CD4-positive, alpha-beta T cell treated with Interleukin-15 for 1 hour (primary cell): ENCODE measurements at places on chromosomes 5 and 9.

GRCh38 chr9:136695435-136695895, 8.2 kb upstream of the AGPAT2 start:
- no peak for DNase-seq

DNA sequence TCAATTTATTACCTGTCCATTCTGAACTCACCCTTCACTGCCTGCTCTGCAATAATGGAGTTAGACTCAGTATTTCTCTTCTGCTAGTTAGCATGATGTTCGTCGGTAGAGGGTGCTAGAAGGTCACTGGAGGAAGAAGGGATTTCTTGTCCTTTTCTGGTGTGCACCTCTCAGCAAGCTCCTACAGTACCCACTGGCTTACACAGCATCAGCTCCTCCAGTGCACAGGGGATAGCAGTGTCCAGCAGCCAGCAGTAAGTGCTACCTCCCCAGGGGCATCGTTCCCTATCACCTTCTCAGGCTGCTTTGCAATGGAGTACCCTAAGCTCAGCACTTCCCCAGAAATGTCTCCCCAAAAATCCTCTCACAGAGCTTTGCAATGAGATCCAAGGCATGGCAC, 45.9 kb upstream of the APC start:
- DNase-seq = no peak

DNA sequence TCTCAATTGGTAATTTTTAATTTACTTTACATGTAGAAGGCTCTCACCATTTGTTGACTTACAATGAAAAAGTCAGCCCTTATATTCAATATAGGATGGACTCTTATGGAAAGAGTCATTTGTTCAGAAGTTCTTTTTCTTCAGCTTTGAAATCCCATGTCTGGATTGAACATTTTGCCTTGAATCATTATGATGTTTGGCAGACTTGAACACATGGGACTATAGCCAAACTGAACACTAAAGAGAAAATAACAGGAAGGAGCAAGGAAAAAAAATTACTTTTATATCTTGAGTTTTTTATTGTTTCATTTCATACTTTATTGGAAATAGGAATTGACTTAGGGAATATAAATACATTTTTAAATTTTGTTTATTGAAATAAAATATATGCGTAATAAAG, 1503.0 kb downstream of the EFNA5 start:
- DNase-seq = no peak

GRCh38 chr5:23139338-23140171, 286.4 kb upstream of the CDH12 start:
- DNase-seq = no peak

DNA sequence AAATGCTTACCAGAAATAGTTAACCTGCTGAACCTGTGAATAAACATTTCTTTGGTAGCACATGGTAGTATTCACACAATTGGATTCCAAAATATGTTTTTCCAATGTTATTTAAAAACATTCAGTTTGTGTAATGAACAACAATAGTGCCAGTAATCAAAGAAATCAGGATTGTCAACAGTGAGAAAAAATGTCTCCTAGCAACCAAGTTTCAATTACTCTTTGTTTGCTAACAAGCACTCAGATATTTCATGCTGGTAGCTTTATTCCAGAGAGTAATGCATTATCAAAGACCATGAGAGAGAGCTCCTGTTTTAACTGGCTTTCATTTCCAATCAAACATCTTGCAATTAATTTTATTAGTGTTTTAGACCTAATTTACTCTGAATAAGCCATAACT, 768.1 kb upstream of the GRAMD2B start:
- no peak for DNase-seq

DNA sequence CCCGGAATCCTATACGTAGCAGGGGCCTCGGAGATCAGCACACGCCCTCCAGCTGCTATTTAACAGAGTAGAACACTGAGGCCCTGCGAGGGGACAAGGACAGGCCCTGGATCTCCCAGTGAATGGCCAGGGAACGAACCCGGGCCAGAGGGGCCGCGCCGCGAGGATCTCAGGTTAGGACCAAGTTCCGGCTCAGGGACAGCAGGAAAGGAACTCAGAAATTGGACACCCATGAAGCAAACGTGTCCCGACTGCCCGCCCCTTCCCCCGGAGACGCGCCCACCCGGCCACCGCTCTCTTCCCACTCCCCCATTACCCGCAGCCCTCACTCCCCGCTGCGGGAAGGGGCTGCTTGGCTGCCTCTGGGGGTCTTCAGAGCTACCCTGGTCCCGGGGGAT, 1.0 kb upstream of the FOXE1 start:
- DNase-seq = no peak

DNA sequence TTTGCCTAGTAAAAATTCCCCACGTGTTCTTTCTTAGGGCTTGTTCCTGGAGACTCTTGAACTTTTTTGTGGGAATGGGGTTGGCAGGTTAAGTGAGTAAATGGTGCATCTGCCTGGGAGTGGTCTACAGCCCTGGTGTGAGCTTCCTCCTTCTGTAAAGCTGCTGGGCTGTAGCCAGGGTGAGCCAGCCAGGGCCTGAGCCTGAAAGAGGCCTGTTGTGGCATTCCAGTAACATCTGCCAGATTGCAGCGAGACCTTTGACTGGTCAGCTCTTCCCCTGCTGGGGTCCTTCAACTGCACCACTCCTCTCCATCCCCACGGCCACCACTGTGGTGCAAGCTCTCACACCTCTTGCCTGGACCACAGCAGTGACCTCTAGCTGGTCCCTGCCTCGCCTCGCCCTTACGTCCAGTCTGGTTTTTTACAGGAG, 47.5 kb downstream of the SLC22A5 start:
- no peak for DNase-seq

- DNase-seq = no peak
These were observed 18.4 kb downstream of the OGN start for GRCh38 chr9:92385953-92386352.

DNA sequence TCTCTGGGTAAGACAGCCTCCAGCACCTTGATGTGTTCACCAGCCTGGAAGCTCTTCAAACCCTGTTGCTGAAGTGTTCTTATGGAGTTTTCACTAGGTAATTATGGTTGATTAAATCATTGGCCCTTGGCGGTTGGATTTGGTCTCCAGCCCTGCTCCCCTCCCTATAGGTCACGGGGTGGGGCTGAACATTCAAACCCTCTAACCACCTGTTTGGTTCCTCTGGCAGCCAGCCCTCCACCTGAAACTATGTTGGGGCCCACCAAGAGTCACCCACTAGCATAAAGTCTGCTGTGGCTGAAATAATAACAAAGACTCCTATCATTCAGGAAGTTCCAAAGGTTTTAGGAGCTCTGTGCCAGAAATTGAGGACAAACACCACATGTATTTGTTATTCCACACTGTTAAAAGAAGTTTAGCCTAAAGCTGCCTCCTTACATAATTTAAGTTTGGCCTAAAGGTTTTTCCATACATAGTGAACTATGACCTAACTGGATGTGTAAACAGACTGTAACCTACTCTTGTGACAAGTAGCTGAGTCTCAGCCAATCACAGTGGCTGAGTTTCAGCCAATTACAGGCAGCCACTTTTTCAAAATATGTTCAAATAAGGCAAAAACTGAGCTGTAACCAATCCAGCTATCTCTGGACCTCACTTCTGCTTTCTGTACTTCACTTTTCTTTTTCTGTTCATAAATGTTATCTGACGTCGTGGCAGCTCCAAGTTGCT, 34.8 kb downstream of the TMEM252 start:
- DNase-seq = peak; percentile 41

GRCh38 chr9:104941597-104941996, 13.6 kb upstream of the ABCA1 start:
- no peak for DNase-seq

- DNase-seq = no peak
These were observed 429 bp upstream of the ARL10 start for GRCh38 chr5:176364765-176365350.

DNA sequence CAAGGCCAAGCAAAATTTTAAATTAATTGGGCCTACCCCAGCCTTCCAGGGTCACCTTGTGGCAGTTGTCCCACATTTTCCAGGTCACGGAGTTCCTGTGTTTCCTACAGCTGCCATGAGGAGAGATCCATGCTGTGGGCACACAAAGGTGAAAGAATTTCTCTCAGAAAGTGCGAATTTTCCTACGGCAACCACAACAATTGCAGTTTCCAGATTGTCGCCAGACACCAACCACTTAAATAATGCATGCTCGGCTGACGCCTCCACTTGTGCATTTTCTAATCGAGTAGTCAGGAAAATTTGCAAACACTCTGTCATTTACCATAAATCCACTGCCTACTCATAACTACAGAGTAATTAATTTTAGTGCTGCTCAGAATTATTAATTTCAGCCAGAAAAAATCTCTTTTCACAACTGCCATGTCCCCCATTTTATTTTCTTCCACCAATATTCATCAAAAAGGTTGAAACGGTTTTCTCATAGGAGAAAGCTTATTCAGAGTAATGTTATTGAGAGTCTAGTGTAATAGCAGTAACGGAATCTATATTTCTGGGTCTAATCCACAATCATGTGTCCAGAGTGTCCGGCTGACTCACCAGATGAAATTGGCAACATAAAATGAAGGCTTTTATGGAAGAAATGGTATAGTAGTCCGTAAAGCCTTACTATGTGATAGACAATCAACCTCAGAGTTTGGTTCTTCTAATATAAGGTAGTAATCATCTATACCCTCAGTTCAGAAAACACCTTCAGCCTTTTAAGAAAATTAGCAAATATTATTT, 389.8 kb downstream of the NR2F1-AS1 start:
- no peak for DNase-seq

- DNase-seq = no peak
These were observed at the start of gene LCNL1 for GRCh38 chr9:136982232-136983051. LCNL1 (plus strand) TSS chr9:136982993; CDS start chr9:136983587, 594 bp downstream.

- DNase-seq = no peak
These were observed 1258.1 kb downstream of the EFNA5 start for GRCh38 chr5:106412606-106413005.

- DNase-seq = no peak
These were observed 1218.7 kb downstream of the EFNA5 start for GRCh38 chr5:106451998-106452397.

DNA sequence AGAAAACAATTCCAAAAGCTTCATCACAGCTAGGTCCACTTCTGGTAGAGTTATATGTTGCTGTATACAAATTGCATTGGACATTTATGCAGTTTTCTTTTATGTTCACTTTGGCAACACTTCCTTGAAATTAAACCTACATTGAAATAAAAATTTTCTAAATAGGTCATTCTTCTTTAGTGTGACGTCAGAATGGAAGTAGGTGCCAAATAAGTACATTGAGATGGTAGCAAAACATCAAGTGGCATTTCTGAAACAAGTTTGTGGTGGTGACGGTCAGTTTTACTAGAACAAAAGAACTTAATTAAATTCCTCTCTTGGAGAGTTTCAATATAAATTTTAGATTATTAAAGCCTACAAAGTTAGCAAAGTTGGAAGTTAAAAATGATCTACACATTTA, 895.1 kb downstream of the CDH9 start:
- no peak for DNase-seq

GRCh38 chr5:141349917-141350619, at the start of gene PCDHGB1:
PCDHGB1 (plus strand) TSS chr5:141350099; CDS start chr5:141350261, 162 bp downstream.
- peak; percentile 20 for DNase-seq

DNA sequence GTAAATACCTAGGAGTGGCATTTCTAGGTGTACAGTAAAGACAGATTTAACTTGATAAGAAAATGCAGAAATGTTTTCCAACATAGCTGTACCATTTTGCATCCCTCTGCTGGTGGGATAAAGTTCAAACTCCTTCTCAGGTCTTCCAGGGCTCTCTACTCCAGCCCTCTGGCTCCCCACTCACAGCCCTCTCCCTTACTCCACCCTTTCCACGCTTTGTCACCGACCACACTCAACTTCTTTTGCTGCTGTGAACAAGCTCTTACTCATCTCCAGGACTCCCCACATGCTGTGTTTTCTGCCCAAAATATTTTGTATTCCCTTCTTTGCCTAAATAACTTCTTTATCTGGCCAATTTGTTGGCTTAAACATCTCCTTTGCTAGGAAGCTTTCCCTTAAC, 90.6 kb upstream of the OSMR start:
- DNase-seq = no peak

DNA sequence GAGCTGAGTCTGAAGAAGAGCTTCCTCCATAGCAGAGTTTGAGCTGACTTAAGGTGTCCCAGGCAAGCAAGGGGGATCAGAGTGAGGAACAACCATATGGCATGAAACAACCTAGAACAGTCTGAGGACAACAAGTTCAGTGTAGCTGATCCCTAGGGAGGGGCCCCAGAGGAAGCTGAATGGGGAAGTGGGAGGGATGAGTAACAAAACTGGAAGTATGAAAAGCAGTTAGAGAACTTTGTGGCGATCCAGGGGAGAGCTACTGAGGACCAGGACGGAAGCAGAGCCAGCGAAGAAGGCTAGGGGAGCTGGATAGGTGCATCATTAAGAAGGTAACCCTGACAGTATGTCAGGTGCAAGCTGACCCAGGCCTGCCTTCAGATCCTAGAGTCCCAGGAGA, 580.8 kb downstream of the BNC2 start:
- DNase-seq = no peak

DNA sequence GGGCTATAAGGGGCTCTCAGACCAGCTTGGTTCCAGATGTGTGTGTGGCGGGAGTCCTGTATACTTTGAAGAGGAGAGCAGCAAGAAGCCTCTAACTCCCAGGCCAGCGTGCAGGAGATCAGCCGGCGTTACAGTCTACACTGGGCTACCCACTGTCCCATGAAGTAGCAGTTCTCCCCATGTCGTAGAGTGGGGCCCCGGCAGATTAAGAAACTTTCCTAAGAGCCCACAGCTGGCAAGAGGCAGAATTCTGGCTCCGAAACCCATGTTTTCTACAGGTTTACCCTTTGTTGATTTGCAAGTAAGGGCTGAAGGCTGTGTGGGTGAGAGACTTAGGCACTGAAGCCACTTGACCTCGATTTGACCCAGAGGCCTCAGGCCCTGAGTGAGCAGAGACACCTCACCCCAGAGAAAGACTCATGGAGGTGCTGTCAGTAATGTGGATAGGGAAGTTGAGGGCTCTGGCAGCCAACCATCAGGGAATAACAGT, 881 bp upstream of the B4GALT1 start:
- DNase-seq = peak; percentile 54

- no peak for DNase-seq
These were observed 303.9 kb upstream of the DAP start for GRCh38 chr5:11064763-11065450.

GRCh38 chr5:124402144-124402581, 344.3 kb downstream of the ZNF608 start:
- DNase-seq = no peak

DNA sequence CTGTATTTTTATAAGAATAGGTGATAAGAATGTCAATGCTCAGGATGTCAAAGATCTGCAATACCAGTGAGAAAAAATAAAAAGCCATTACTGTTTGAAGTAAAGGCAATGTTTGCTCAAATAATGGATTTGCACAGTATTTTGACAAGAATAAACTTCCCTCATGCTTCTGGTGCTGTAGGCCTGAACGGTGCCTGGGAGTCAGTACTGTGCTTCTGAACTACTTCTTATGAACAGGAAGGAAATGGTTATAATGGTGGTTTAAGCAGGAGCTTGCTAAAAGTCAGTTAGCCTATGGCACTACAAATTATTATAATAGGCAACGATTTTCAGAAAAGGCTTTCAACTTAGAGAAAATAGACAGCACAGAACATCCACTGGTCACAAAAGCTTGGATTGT, 548.3 kb upstream of the CDH18 start:
- DNase-seq = no peak

DNA sequence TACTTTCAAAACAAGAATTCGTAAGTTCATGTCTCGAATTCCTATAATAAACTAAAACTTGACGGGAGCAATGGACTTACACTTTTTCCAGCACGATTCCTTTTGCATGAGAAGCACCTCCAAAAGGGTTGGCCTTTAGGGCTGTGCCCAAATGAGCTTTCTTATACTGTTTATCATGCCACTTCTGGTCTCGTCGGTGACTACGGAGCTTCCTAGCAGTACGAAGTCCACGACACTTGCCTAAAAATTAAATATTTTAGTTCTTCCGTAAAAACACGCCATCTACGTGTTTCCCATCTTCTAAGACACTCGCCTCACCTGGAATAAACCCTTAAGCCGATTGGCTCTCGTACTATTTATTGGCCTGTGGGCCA, 554 bp downstream of the RPS23 start:
- DNase-seq = no peak
